Caudate nucleus (tissue), 63 donors: ENCODE measurements at places on chromosomes 6 and 20.

DNA sequence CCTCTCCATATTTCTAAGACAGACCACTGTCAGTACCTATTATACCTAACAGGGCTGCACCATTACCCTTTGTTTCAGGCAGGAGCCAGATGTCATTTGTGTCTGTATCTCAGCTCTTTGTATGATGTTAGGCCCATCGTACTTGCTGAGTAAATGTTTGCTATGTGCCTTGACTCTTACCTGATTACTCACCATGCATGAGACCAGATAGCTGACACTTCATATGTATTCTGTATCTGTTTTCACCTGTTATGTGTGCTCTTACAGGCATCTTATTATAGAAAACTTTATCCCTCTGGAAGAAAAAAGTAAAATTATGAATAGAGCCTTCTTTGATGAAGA lies 31.7 kb upstream of the ASXL1 start:
- no peak for DNase-seq

- DNase-seq: no peak
Measured at GRCh38 chr6:169317441-169318202, 64.0 kb upstream of the THBS2 start.

- peak; percentile 82 for DNase-seq
Measured at GRCh38 chr20:25039697-25040437, 18.1 kb downstream of the ACSS1 start.

- no peak for DNase-seq
Measured at GRCh38 chr6:36999061-36999750, 6.2 kb upstream of the FGD2 start.

DNA sequence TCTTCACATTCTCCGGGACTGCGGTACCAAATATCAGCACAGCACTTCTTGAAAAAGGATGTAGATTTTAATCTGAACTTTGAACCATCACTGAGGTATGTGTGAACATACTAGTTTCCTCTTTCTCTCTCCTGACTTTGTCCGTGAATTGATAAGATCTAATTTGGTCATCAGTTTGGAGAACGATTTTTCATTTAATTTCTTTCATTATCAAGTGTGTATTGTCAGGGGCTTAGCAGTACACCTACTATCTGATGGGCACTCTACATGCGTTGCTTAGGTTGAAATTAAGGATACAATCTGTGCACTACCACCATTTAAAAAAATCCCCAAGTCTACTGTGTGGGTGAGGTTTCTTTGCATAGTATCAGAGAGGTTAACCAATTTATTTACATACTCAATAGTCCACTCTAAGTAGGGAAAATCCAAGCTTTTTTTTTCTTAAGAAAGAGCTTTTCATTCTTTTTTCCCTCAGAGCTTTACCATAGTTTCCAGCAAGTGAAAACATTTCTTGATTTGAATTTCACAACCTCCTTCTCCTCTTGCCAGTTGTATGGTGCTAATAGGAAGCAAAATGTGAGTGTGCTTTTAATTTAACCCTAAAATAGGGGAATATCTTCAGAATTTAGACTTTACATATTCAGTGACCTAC lies 105.4 kb upstream of the ESR1 start:
- no peak for DNase-seq

DNA sequence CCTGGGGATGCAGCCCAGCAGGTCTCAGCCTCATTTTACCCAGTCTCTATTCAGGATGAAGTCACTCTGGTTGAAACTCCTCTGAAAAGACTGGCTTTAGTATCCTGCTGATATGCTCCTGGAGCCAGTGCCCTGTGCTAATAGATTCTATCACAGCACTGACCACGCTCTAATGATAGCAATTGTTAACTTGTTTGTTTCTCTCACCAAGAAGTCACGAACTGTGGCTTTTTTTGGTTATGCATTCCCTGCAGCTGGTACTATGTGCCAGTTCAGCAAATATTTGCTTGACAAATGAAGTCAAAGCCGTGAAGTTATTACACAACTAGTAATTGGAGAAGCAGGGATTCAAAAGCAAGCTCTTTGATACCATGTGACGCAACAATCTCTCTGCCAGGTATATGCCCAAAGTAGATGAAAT lies 754.6 kb downstream of the KIF16B start:
- no peak for DNase-seq

- no peak for DNase-seq
Measured at GRCh38 chr6:90110971-90111370, 185.7 kb downstream of the BACH2 start.

DNA sequence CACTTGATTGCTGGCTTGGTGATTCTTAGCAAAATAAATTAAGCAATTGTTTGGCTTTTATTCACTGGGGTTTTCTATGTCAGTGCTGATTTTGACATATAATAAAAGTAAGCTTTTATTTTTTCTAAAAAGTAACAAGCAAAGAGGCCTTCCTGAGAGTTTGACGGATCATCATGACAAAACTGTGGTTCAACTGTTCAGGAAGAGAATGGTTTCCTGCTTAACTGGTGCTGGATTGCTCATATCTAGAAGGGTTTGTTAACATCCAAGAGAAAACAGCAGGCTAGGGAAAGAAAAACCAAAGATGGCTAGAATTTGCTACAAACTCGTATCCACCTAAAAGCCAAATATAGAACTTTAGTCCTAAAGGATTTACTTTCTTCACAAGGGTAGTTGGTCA lies 21.2 kb downstream of the SERPINB1 start:
- no peak for DNase-seq

- DNase-seq: no peak
Measured at GRCh38 chr6:4004249-4004648, 74.7 kb downstream of the FAM217A start.

GRCh38 chr20:63648895-63649589 lies 4.2 kb downstream of the STMN3 start:
- no peak for DNase-seq

DNA sequence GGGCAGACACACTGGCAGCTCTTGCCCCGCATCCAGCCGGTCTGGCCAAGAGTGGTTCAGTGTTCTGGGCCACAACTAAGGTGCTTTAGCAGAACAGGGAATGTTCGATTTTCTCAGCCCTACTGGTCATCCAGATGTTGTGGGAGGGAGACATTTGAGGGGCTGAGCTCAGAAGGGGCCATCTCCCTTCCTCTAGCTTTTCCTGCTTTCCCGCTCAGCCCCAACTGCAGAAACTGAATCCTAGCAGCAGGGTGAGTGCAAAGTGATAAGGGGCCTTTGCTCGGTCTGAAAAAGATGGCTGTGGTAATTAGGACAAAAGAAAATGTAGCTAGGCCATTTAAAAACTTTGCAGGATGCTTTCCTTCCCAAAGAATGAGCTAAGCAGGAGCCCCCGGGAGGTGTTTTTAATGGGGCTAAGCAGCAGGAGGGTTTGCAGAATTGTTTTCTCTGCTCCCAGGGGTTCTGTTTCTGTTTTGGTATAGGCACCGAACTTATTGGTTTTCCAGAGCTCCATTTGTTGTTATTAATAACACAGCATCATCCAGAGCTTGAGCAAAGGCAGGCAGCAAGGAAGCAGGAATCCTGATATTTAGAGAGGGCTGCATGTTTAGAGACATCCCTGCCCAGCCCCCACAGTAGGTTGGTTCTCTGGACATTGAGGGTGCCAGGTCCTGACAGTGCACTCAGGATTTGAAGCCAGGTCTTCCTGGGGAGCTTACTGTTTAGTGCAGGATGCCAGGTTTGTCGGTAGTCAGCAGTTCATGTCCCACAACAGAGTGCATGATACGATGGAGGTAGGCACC lies 210.9 kb downstream of the SLC24A3 start:
- DNase-seq: no peak

DNA sequence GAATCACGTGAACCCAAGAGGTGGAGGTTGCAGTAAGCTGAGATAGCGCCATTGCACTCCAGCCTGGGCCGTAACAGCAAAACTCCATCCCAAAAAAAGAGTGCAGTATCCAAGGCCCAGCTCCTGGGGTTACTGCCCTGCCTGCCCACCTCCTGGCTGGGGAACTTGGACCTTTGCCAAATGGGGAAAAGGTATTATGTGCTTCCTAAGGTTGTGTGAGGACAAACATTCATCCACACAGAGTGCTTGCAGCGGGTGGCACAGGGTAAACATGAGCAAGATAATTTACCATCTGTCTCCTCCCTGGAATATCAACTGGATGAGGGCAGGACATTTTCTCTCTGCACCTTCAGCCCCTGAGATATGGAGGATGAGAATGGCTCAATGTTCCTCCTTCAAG lies 94.9 kb upstream of the POPDC3 start:
- DNase-seq: no peak

GRCh38 chr20:24682496-24682985 lies 213.1 kb downstream of the SYNDIG1 start:
- DNase-seq: no peak

DNA sequence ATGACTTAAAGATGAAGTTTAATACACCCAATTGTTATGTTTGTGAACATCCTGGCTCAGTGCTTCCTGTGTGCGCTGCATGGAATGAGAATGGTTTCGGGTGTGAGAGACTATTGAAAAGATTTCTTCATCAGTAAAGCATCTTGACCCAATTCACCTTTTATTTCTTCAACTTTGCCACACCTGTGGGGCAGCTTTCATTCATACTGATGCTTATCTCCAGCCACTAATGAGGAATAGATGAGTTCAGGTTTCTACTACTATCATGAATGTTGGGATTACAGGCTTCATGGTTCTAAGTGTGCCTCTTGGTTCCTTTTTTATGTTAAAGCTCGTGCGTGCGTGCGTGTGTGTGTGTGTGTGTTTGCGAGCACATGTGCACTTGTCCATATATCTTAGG lies 373.7 kb upstream of the SOX4 start:
- no peak for DNase-seq

GRCh38 chr6:14109411-14109826 lies 8.2 kb upstream of the CD83 start:
- no peak for DNase-seq

GRCh38 chr20:59829786-59830664 lies 103.4 kb downstream of the SYCP2 start:
- DNase-seq: no peak

DNA sequence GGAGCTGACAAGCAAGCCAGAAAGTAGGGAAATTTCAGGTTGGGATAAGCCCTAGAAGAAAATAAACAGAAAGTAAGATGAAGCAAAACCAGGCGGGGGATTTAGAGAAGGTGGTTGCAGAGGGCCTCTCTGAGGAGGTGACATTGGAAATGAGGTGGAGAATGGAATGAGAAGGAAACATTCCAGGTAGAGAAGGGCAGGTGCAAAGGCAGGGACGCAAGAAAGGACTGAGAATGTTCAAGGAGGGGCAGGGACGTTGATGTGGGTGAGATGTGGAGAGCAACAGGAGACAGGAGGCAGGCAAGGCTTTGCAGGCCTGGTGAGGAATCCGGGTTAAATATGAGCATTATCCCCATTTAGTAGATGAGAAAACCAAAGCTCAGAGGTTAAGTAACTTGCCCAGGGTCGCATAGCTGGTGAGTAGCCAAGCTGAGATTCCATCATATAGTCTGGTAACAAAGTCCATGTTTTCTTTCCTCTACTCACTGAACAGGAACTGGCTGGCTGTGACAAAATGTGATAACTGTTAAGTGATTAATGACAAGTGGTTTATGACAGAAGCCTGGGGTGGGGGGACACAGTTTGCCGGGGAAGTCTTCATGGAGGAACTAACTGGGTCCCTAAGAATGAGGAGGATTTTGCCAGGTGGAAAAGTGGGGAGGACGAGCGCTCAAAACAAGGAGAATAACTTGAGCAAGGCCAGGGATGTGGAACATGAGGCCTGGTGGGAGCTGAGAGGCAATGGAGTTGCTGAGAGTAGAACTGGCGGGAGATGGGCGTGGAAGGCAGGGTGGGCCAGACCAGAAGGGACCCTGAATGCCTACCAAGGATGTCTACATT lies 32.6 kb downstream of the MRPL14 start:
- no peak for DNase-seq

DNA sequence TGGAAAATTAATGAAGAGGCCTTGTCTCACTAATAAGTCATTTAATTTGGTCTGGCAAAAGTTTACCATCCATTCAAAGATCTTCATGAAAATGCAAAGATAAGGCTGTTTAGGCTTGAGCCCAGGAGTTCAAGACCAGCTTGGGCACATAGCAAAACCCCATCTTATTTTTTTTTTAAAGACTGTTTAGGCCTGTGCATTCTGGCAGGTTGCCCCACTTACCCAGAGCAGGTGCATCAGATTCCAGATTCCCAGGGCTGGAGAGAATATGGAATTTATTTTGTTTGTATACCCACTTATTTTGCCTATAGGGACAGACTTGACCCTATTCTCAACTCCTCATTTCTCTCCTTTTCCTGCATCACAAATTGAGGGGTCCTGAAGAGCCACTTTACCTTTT lies 5.7 kb downstream of the FOXO3 start:
- no peak for DNase-seq

DNA sequence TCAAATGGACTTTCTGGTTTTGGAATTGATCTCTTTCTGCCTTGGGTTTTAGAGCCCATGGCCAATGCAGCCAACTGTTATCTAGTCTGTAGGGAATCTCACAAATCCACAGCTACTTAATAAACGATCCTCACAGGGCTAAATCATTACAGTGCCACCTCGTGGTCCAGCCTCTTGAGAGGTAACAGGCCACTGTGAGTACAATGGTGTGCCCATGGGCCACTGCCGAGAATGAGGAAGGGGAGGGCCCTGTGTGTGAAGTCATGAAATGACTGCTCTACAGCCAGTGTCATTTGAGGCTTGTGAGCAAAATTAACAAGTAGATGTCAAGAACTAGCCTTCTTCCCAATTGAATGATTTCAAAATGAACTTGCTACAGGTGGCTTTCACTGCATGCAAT lies 54.3 kb upstream of the GMPR start:
- DNase-seq: no peak

DNA sequence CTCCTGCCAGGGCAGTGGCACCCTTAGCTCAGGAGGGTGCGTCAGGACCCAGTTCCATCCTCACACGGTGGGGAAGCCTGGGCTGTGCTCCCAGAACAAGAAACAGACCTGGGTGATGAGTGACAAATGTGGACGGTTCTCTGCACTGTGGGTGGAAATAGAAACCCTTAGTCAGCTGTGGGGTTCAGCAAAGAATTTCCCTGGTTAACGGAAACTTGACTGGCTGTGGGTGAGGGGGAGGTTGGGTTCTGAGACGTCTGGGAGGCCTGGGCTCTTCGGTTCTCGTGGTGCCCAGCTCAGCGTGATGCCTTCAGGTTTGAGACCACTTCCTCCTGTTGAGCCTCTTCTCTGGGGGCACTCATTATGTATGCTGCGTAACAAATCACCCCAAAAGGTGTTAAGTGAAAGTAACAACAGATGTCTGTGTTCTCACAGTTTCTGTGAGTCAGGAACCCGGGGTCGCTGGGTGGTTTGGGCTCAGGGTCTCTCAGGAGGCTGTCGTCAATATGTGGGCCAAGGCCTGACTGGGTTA lies 53.1 kb upstream of the FAM83D start:
- DNase-seq: no peak
